ENCODE measurements at places on chromosomes 2 and 18. TPM values are rescaled to one million over a fixed set of nuclear protein-coding genes. Genes with fewer than 3 reads are reported as not detected.

GRCh38 chr2:21422724-21423522, 299.2 kb downstream of the TDRD15 start:
- DNase-seq, result no peak
- H3K4me1 ChIP-seq, result no peaks in the 10 kb centered on the region
- H3K36me3 ChIP-seq, result no peaks in the 10 kb centered on the region
- H3K27ac ChIP-seq, result no peak overlapping the region
- H3K4me3 ChIP-seq, result no peak overlapping the region

Gene GATA6
- not detected for polyA plus RNA-seq

GRCh38 chr2:142980246-142981068, 103.0 kb downstream of the KYNU start:
- no peak overlapping the region for H3K4me3 ChIP-seq
- no peak for DNase-seq
- H3K36me3 ChIP-seq, result no peaks in the 10 kb centered on the region
- H3K4me1 ChIP-seq, result no peaks in the 10 kb centered on the region
- no peak overlapping the region for H3K27ac ChIP-seq
- no peaks in the 10 kb centered on the region for H3K27me3 ChIP-seq

- peak; percentile 62 for DNase-seq
- peak overlapping the region; percentile 81 for H3K27ac ChIP-seq
- peak overlapping the region; percentile 79 for H3K4me3 ChIP-seq
These were observed 32.8 kb upstream of the ACKR3 start for GRCh38 chr2:236536727-236537398.

Gene HOXD8
- not detected for polyA plus RNA-seq

Gene SPAG16
- polyA plus RNA-seq, result 20.2 TPM

- no peaks in the 10 kb centered on the region for H3K36me3 ChIP-seq
- no peaks in the 10 kb centered on the region for H3K27me3 ChIP-seq
- H3K27ac ChIP-seq, result no peak overlapping the region
These were observed 308.9 kb downstream of the PDE11A start for GRCh38 chr2:177763531-177764265.

- no peak overlapping the region for H3K4me3 ChIP-seq
- H3K27me3 ChIP-seq, result no peaks in the 10 kb centered on the region
- no peak for DNase-seq
- H3K27ac ChIP-seq, result no peak overlapping the region
- no peaks in the 10 kb centered on the region for H3K36me3 ChIP-seq
These were observed 656.6 kb downstream of the CBLN2 start for GRCh38 chr18:71887509-71887908.

DNA sequence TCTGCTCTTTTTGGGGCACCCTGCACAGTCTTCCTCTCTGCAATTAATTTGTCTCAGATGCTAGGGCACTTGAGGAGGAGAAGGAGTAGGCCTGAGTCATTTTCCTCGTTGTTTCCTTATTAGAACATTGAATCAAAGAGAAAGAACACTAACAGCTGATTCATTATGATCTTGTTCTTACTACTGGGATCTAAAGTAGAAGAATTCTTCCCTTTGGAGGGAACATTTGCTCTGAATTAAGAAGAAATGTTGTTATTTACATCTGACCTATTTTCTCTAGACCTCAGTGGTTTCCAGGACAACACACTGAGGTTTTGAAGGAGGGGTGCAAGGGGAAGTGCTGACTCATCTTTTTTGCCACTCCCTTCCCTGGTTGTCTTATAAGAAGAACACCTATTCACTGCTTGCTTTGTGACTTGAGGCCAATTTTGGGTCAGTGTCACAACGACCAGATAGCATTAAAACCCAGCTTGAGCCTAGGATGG, 24.3 kb upstream of the STAT1 start:
- peak overlapping the region; percentile 9 for H3K27ac ChIP-seq
- H3K27me3 ChIP-seq, result no peaks in the 10 kb centered on the region
- no peak overlapping the region for H3K4me3 ChIP-seq
- no peaks in the 10 kb centered on the region for H3K4me1 ChIP-seq
- H3K36me3 ChIP-seq, result peaks cover 61% of the 10 kb centered on the region
- DNase-seq, result no peak

DNA sequence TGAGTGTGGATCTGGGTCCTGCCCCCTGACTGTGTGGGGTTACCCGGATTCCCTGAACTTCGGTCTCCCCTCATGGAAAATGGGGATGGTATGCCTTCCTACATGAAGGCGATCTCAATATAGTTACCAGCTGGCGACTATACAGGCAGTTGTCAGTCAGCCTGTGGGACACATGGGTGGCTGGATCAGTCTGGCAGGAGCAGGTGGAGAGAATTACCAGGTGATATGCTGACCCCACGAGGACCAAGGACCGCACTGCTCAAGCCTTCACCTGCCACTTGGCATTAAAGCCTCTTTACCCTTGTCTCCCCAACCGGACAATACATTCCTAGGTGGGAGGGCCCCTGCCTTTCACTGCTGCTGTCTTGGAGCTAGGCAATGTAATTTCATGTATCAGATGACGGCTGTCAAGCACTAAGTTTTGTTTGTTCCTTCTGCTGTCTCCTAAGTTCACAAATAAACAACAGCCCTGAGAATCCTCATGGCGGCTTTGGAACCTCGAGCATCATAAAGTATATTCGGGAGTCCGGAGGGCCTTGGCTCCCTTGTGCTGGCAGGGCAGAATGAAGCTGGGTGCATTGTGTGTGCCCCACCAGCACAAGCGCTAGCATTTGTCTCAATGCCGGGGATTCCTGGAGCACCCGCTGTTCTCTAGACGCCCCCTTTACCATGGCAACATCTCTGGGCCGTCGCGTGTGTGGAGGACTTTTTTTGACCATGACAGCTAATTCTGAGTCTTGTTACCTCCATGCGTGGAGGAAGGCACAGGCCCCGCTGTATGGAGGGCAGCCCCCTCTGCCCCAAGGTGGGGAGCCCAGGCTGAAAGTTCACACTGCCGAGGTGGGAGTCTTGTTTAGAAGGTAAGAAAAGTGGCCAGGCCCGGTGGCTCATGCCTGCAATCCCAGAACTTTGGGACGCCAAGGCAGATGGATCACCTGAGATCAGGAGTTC, 48.6 kb downstream of the PDCL3 start:
- H3K36me3 ChIP-seq, result no peaks in the 10 kb centered on the region
- no peaks in the 10 kb centered on the region for H3K4me1 ChIP-seq
- DNase-seq, result no peak
- H3K27ac ChIP-seq, result no peak overlapping the region
- H3K4me3 ChIP-seq, result no peak overlapping the region

Measured in naive thymus-derived CD4-positive, alpha-beta T cell (primary cell).